Activated CD8-positive, alpha-beta memory T cell treated with anti-CD3 and anti-CD28 coated beads for 1 hour (primary cell): ENCODE measurements at places on chromosomes 7 and 10.

DNA sequence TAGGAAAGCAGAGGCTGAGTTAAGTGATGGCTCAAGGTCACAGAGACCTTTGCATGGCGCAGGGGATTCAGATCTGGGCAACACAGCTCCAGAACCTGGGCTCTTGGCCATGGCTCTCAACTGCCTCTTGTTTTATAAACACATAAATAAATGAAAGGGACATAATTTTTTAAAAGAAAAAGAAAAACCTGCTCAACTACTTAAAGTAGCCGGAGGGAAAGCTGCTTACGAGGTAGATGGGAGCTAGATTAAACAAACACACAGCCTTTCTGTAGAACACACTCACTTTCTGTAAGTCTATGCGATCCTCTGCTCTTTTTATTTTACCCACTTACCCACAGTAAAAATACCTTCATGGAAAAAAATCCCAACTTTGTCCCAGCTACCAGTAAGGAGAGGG is 81.3 kb downstream of the PIP4K2A start:
- no peak for DNase-seq

GRCh38 chr10:75620356-75620755 is 188.9 kb downstream of the LRMDA start:
- DNase-seq, result no peak

- no peak for DNase-seq
These were observed 32.2 kb upstream of the UTF1 start for GRCh38 chr10:133197786-133198185.

GRCh38 chr10:58444321-58444720 is 59.1 kb downstream of the TFAM start:
- DNase-seq, result no peak

DNA sequence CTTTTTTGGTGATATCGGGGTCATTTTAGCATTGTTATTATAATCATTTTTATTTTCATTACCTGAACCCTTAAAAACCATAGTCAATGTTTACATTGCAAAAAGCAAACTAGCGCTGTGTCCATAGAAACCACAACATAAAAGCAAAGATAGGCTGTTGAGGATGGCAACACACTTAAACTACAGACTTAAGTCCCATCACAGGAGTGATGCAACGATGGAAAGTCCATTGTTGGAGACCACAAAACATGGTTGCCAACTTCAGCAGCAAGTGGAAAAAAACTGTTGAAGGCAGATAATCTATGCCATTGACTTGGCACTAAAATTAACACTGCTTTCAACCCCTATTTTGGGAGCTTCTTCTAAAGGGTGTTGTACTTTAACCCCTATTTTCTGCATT is 398.8 kb upstream of the IGFBP3 start:
- DNase-seq, result no peak

DNA sequence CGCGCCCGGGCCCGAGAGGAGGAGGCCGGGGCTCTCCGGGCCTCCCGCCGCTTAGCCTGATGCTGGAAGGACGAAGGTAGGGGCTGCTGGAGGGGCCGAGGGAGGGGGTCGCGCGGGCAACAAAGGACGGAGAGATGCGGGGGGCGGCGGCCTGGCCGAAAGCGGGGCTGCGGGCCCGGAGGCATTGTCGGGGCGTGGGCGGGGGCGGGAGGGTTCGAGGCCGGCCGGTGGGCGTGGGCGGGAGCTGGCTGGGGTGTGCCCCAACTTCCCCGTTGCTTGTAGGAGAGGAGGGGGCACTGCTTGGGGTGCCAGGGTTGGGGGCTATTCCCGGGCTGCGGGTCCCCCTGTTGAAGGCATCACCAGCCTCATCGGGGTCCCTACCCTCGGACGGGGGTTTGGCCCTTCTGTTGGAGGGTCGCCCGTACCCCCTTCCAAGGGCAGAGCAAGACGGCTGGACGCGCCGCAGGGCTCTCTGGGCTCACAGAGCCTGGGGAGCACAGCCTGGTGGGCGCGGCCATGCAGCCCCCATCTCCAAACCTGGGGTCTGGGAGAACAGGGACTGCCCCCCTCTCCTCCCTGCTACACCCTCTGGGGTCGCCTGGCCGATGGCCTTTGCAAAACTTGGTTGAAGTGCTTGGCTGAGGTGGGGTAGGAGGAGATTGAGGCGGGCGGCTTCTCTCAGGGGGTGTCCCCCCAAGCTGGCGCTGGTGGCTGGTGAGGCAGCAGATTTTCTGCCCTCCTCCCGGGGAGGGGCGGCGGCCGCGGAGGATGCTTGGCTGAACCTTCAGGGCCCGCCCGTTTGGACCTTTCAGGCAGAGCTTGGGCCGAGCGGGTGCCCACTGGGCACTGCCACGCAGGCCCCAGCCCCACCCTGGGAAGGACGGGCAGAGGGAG is 699 bp downstream of the CLIP2 start:
- DNase-seq, result no peak

- no peak for DNase-seq
These were observed 3.5 kb upstream of the RGS10 start for GRCh38 chr10:119546009-119546408.

DNA sequence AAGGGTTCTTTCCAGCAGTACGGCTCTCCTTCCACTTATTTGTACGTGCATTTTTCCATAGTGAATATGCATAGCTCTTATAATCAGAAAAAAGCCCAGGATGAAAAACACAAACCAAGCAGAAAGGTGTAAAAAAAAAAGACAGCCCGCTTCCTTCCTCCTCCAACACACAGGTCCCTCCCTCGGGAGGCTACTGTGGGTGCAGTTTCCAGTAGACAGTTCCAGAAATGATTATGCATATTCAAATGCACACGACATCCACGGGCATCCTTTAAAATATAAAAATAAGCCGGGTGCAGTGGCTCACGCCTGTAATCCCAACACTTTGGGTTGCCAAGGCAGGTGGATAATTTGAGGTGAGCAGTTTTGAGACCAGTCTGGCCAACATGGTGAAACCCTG is 59.9 kb downstream of the TNRC18 start:
- DNase-seq, result no peak

- DNase-seq, result no peak
These were observed 128.7 kb downstream of the SH3PXD2A start for GRCh38 chr10:103726637-103727036.

GRCh38 chr10:119270762-119271366 is 63.5 kb downstream of the GRK5 start:
- DNase-seq, result no peak

- no peak for DNase-seq
These were observed 42.8 kb upstream of the RABGEF1 start for GRCh38 chr7:66697449-66698438.

DNA sequence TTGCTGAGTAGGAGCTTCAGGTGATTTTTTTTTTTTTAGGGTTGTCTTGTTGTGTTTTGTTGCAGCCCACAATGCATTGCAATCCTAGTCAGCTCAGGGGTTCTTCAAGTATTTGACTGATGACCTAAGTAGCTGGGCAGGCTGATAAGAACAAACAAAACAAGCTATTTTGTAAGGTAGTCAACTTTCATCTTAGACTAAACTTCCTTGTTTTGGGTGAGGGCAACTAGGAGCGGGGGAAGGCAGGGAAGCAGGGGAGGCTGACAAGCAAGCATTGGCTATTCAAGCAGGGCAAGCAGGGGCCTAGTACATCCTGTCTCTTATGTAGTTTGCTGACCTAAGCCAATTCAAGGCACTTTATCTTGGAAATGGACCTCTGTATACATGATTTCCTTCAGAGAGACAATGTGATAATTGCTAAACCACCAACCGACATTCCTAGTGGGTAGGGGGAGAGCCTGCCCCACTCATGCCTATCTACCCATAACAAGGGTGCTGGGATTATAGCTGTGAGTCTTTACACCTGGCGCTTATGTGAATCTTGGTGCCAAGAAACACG is 163.3 kb upstream of the PRKCQ start:
- no peak for DNase-seq

DNA sequence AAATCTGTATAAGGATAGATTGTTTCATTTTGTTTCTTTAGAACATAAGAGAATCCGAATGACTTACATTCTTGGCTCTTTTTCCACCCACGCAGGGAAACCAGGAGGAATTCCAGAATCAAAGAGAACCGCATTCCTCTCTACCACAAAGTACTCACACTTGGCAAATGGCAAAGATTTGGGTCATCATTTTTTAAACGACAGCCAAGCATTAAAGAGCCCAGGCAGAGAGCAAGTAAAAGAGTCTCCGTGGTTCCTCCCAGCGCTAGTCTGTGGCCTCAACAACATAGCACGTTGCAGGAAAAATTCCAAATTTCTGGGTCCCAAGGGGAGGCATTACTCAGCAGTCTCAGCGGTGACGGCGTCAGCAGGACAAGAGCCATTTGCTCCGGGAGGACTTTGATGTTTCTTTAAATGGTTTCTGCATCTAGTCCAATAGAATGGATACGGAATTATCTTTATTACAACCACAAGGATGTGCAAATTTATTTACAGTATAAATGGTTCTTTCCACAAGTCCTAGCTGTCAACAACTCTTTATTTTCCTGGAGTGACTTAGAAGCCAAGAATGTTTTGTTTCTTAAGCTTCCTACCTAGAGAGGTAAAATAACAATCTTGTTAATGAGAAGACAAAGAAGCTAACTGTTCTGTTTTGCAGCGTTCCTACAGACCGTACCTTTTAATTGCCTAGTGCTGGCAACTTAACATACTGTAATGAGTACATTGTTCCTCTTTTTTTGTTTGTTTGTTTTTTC is 232.5 kb downstream of the SKIDA1 start:
- no peak for DNase-seq

- no peak for DNase-seq
These were observed 21.8 kb downstream of the STMP1 start for GRCh38 chr7:135684136-135684535.

DNA sequence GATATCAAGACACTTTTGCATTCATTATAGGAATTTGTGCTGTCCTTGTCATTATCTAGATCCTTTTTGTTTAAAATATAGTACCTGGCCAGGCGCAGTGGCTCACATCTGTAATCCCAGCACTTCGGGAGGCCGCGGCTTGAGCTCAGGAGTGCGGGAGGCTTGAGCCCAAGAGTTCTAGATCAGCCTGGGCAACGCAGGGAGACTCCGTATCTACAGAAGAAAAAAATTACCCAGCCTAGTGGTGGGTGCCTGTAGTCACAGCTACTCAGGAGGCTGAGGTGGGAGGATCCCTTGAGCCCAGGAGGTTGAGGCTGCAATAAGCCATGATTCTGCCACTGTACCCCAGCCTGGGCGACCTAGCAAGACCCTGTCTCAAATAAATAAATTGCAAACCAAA is 621 bp upstream of the MORN4 start:
- DNase-seq, result no peak

- no peak for DNase-seq
These were observed 42.9 kb downstream of the PRKG1 start for GRCh38 chr10:51117053-51117660.

GRCh38 chr10:26574783-26575182 is 122.7 kb upstream of the PDSS1 start:
- no peak for DNase-seq

DNA sequence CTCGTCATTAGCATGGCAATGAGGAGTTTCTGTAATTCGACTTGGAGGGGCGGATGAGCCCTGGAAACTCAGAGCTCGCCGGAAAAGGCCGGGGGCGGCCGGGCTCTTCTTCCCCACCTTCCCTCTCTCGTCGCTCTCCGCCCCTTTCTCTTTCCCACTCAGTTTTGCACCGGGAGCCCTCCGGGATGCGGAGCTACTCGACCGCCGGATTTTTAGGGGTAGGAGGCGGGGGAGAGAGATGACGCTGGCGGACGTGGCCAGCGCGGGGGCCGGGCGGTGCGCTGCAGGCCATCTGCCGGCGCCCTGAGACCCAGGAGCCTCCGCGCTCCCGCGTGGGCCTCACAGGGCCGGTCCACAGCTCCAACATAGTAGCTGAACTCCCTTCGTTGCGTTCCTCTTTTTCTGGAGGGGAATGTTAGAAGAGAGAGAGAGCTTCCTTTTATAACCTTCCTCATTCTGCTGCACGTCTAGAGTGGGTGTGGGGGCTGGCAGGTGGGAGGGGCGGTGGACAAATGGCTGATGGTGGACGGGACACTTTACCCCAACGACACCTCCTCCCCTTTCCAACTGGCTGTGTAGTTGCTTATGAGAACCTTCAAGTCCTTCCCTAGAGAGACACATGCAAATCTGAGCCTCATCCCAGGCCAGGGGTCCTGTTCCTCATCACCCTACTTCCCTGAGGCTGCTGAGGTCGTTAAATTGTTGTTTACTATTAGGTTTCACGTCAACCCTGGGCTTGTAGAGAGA is 1.1 kb upstream of the HOXA1 start:
- DNase-seq, result no peak

- no peak for DNase-seq
These were observed 14.9 kb upstream of the IFIT1B start for GRCh38 chr10:89362929-89363328.

DNA sequence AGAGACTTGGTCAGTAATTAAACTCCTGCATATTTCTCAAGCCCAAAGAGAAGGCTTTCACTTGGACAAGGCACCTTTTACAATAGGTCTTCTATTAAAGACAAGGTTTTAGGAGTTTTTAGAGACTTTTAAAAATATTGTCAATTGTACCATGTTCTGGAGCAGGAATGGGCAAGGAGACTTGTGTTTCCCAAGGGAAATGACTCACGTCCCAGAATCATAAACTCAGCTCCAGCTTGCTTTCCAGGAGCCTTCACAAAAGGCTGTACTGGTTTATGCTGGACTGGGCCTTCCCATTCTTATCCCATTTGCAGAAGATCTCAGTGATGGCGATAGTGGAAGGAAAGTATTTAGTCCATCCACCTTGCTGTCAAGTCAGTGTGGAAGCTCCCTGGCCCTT is 7.8 kb upstream of the GLI3 start:
- no peak for DNase-seq

DNA sequence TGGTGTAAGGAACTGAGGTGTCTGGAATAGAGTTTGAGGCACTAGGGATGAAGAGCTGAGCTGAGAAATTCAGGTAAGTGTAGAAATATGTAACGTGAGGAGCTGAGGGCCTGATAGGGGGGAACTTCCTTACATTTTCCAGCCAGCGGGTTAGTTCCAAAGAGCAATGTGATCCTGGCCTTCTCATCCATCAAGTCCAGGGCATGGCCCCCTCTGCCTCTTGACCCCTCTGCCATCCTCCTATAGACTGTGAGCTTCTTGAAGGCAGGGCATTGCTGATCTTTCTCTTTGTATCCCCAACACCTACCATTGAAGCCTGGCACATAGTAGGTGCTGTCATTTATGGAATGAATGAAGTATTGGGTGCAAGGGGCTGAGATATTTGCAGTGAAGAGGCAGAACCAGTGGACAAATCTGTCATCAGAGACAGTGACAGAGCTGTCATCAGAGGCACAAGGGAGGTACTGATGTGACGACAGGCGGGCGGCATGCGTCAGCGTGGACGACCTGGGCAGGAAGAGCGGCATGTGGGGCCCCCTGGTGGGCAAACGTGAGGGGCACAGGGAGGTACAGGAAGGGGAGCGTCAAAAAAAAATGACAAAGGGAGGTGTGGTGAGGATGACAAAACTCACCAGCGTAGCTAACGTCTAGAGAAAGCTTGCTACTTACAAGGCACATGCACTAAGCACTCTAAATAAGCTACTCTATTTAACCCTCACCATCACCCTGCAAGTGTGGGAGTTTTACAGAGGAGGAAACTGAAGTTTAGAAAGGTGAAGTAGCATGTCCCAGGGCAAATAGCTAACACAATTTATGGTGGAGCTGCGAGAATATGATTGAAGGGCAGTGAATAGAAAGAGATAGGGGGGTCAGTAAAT is 5.2 kb upstream of the CAMK2G start:
- DNase-seq, result peak; percentile 90
